ENCODE measurements at places on chromosomes 12 and 14. TPM values are rescaled to one million over a fixed set of nuclear protein-coding genes. Genes with fewer than 3 reads are reported as not detected.

DNA sequence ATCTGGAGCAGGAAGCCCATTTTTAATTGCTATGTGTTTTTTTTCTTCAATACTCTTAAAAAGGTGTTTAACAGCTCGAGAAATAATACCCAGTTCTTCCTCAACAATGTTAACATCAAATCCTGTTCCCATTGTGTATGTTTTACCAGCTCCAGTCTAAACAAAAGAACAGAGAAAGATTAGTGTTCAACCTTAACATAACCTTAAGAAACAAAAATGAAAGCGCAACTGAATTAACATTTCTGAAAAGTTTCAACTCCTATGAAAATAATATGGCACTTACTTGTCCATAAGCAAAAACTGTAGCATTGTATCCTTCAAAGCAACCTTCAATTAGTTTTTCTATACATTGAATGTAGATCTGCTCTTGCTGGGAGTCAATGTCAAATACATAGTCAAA, 73.2 kb downstream of the KIF21A start:
- no peak overlapping the region for H3K27ac ChIP-seq
- H3K36me3 ChIP-seq, result peaks cover 2% of the 10 kb centered on the region
- no peak for DNase-seq
- H3K27me3 ChIP-seq, result no peaks in the 10 kb centered on the region
- peaks cover 5% of the 10 kb centered on the region for H3K4me1 ChIP-seq
- H3K4me3 ChIP-seq, result no peak overlapping the region

GARIN6 gene
- polyA plus RNA-seq, result not detected

- no peak overlapping the region for H3K27ac ChIP-seq
- no peak overlapping the region for H3K4me3 ChIP-seq
- no peak for DNase-seq
- H3K27me3 ChIP-seq, result no peaks in the 10 kb centered on the region
Measured at GRCh38 chr12:15605881-15606590, 183.2 kb downstream of the EPS8 start.

MYF5 gene
- not detected for polyA plus RNA-seq

MEG3 gene
- polyA plus RNA-seq, result not detected
